ENCODE measurements at places on chromosomes 4 and X.

- DNase-seq, result no peak
Observed at GRCh38 chr4:108888769-108889168, 125.9 kb upstream of the ETNPPL start.

DNA sequence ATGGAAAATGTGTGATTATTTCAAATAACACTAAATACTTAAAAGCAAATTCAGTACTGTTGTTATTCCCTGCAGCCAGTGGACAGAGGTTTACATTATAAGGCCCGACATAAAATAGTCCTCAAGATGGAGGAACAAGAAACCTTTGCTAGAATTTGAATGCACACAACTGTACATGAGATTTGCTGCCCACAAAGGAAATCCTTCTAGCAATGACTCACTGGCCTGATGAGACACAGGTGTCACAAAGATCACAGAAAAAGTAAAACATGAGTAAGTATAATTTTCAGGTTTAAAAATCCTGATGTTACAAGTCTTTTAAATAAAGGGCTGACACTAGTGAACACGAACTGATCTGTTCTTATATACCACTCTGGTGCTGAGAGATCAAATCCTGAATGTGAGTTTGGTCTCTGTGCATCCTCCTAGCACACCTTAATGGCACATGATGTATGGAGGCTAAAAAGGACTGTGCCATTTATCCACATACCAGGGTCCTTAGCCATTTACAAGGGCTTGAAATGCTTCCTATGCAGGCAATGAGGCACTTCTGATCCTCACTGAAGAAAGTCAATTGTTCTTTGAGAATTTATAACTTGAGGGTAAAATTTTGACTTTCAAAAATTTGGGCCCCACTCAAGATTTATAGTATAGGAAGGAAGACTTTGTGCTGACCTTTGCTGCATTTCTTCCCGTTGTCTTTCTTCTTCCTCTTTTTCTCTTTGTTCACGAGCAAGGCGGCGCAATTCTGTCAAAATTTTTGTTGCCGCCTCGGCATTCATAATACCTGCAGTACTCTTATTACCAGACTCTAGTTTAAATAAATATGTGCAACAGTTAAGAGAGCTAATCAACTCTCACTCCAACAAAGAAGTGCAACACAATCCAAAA, 23.0 kb downstream of the MAP7D3 start:
- no peak for DNase-seq

DNA sequence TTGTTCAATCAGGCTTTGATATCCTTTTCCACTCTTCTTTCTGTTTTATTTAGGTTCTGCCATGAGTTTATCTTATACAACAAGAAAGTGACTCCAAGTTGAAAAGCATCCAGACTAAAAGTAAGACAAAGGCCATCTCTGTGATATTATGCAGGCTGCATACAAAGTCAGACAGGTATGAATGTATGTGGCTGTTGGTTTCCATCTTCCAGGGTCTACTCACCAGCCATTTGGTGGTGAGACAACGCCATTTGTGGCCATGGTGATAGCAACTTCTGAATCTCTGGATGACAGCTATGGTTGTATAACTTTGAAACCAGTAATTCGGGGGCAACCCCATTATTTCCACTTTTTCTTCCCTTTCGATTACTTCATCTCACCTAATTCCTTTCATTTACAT, 17.2 kb upstream of the MSL3 start:
- no peak for DNase-seq

DNA sequence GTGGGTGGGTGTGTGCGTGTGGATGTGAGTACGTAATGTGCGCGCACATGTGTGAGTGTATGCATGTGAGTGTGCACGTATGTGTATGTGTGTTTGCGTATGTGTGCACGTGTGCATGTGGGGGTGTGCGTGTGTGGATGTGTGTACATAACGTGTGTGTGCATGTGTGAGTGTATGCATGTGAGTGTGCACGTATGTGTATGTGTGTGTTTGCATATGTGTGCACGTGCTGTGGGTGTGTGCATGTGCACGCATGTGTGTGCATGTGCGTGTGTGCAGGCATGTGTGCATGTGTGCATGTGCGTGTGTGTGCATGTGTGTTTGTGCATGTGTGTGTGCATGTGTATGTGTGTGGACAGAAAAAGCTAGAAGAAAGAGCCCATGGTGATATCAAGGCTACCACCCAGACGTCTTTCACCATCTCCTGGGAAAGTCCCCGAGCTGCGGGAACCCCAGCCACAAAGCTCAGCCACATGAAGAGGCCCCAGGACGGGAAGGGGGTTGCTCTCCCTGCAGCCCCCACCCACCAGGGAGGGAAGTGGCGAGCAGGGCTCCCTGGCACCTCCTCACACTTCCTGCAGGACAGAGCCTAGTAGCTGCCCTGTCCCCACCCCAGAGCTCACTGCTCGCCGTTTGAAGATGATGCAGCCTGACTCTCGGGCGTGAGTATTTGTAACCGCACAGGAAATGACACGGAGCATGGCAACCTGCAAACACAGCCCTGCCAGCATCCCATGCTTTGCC, 108.3 kb downstream of the DCTD start:
- DNase-seq, result no peak

DNA sequence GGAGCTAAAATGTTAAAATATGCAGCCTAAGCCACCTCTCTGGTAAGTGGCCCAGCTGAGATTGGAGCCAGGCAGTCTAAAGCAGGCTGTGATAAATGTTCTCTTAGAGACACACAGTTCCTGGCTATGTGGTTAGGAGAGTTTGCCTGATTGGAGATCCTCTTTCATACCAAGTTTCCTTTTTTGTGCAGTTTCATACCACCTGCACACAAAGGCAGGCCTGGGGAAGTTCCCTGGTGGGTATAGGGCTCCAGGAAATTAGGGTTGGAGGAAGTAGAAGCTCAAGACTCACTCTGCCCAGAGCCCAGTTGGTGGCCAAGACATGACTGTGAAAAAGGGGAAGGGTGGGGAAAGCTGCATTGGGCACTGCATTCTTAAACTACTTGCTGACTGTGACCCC, 16.9 kb downstream of the CYBB start:
- DNase-seq, result no peak

GRCh38 chr4:180437601-180438000, 1805.6 kb upstream of the TENM3 start:
- no peak for DNase-seq

- DNase-seq, result no peak
Observed at GRCh38 chr4:61427099-61427817, 227.1 kb downstream of the ADGRL3 start.

DNA sequence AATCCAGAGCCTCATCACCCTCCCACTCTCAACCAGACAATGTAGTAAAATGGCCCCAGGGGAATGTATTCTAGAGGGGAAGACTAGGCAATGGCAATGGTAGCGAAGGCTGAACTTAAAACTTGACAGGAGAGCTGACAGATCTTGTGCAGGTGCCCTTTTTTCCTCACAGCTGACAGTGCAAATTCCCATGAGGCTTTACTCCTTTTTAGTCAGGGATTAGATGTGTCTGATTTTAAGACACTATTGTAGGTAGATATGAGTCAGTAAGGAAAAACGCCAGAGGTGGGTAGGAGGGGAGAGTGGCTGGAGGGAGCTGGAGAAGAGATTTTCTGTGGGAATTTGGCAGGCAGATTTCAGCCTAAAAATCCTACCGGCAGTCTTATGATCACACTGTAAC, 10.7 kb downstream of the CAPN6 start:
- DNase-seq, result no peak

DNA sequence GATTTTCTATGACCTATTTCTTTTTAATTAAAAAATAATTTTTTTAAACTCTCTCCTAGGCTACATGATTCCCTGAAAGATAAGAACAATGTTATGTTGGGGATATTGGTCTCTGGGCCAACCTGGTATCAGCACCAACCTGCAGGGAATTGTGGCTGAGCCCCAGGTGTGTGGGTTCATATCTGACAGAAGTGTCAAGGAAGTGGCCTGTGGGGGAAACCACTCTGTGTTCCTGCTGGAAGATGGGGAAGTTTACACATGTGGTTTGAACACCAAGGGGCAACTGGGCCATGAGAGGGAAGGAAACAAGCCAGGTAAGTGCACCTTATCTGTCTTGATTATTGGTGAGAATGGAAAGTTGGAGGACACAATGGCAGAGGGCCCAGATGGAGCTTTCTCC, 13.5 kb downstream of the HERC3 start:
- no peak for DNase-seq

DNA sequence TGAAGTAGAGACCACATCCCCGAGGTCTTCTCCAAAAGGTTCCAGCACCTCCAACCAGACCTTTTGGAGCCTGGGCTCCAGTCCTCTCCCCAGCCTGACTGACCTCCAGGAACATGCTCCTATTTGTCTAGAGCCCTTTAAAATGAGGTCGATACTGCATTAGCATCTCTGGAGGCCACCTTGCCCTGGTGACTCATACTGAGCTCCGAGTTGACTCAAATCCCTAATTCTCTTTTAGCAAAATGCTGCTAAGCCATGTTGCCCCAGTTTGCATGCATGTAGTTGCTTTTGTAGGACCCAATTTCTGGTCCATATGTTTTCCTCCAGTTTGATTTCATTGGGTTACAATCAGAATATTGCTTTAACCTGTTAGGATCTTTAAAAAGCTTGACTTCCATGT, 43.5 kb upstream of the CITED1 start:
- no peak for DNase-seq

GRCh38 chr4:146235654-146236177, 21.4 kb downstream of the REELD1 start:
- DNase-seq, result no peak

DNA sequence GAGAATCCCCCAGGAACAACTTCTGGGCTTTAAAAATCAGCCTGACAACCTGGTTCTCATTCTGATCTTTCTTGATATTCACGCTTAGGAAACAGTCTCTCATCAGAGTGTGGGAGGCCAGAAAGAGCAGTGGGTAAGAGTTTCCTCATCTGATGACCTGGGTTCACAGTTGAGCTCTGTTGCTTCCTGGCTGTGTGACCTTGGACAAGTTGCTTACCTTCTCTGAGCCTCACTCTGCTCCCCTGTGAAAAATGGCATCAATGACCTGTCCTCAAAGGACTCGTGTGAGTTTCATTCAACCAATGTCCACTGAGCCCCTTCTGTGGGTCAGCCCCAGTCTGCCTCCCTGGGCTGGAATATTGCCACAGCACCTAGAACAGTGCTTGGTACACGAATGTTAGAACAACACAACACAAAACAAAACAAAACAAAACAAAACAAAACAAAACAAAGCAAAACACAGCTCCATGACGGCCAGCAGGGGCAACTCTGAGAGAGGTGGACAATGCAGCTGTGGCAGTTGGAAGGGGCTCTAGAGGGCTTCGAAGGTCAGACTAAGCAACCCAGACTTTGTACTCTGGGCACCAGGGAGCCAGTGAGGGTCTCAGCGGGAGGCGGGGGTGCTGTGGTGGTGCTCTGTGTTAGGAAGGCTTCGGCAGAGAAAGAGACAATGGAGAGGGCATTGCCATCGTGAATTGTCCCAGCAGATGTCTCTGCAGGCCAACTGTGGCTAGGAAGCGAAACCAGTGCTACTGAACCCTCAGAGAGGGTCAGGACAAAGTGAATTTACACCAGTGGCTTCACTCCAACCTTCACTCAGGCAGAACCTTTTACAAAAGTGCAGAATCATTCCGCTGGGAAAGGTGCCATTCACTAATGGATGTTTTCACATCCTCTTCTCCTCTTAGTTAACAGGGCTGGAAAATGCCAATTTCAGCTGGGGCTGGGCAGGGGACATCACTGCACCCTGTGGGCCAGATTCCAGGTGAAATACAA, 14.3 kb upstream of the C4orf50 start:
- no peak for DNase-seq

- no peak for DNase-seq
Observed at GRCh38 chrX:120271218-120271617, 20.6 kb downstream of the ZBTB33 start.

DNA sequence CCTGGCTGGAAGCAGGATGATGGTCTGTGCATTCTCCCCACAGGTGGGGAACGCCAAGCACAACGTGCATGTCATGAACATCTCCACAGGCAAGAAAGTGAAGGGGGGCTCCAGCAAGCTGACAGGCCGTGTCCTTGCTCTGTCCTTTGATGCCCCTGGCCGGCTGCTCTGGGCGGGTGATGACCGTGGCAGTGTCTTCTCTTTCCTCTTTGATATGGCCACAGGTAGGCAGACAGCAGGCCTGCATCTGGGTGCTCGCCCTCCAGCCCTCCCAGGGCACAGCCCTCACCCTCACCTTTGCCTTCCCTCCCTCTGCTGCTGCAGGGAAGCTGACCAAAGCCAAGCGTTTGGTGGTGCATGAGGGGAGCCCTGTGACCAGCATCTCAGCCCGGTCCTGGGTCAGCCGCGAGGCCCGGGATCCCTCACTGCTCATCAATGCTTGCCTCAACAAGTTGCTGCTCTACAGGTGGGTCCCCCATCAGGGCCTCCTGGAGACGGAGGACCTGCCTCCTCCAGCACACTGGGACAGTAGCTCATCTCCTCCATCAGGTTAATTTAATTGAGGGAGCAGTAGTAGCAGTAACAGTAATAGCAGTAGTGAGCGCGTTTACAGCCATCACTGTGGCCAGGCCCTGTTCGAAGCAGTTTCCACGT, 4.6 kb downstream of the WDR13 start:
- no peak for DNase-seq

- no peak for DNase-seq
Observed at GRCh38 chr4:64882311-64883086, 473.2 kb upstream of the TECRL start.

- no peak for DNase-seq
Observed at GRCh38 chr4:73620115-73620792, at the start of gene RASSF6. Gene RASSF6 (minus strand): TSS chr4:73620436. CDS start chr4:73611795, 8,641 bp downstream.

DNA sequence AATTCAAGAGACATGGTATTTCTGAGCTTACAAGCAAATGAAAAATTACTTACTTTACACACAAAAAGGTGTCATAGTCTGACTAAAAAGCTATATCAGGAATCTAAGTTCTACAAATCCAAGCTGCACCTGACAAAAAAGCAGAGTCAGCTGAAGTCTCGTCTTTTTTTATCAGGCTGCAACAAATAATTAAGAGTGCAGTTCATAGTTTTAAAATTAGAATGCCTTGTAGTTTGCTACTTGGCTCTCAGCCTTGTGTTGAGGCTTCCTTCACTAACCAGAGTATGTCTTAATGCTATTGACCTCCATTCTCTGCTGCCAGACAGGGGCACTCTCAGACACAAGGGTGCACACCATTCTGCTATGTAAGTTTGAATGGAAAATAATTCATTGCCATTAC, 940.7 kb downstream of the PCDH7 start:
- DNase-seq, result no peak

DNA sequence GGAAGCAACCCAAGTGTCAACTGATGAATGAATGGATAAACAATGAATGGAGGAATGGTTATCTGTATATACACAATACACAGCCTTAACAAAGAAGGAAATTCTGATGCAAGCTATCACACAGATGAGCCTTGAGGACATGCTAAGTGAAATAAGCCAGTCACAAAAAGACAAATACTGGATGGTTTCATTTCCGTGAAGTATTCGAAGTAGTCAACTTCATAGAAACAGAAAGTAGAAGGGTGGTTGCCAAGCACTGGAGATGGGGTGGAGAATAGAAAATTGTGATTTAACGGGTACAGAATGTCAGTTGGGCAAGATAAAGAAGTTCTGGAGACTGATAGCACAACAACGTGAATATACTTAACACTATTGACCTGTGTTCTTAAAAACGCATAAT, 28.2 kb downstream of the CENPU start:
- DNase-seq, result no peak

DNA sequence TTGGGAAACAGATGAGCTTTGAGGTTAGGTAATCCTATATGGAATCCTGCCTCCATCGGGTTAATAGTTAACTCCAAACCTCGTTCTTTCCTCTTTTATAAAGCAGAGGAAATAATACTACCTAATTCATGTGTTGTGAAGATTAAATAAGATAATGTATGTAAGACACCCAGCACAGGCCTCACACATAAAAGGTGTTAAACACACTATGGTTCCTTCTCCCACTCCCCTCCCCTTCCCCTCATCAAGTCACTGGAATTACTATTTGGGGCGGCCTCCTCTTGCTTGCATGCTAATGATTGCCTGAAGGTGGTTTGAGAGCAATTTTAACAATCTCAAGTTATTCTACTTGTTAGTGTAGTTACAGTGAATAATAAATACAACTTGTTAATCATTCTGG, 404.4 kb upstream of the RASGEF1B start:
- no peak for DNase-seq
